EL (cell line): ENCODE measurements at places on chromosomes 2 and 18.

DNA sequence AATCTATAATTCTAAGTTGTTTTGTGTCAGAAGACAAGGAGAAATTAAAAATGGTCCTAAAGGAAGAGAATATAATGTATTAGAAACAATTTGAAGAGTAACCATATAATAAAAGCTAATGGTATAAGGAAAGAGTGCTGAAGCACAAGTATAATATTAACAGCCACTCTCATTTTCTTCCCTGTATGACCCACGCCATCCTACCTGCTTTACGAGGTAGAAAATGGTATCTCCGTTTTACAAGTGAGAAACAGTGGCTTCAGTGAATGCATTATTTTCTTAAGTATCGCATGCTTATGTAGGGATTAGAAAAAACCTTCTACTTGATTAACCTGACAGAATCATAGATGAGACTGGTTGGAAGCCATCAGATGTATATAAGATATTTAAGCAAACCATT lies 266.2 kb downstream of the CCDC102B start:
- no peak for DNase-seq

DNA sequence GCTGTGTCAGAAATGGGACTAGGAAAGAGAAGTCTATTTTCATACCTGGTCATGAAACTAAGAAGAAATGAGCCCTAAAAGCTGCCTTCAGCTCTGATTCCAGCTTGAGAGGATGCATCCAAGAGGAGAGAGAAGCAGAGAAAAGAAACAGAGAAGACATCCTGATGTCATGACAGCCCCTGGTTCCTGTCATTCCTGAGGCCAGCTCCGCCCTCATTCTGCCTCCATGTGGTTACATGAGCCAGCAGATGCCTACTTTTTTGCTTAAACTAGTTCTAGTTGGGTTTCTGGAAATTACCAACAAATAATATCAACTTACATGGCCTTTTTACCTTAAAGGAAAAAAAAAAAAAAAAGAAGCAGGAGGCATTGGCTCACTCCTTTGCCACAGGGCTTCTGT lies 14.1 kb upstream of the ACKR3 start:
- no peak for DNase-seq

- DNase-seq = no peak
Measured at GRCh38 chr2:33709951-33710350, 110.9 kb upstream of the FAM98A start.

GRCh38 chr18:48339692-48340091 lies 69.5 kb downstream of the ZBTB7C start:
- no peak for DNase-seq

DNA sequence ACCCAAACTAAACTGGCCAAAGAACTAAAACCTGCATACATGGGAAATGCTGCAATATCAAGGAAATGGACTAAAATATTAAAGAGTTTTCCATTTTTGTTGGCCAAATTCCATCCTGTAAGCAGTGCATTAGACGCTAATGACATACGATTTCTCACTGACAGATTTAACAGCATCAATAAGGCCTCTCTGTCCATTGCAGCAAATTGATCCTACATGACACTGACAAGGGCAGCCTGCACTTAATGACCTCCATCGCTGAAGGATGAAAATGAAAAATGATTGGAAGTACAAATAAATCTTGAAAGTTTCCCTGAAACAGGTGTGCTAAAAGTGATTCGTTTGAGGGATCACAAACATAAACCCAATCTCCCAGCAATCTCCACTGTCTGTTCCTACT lies 317.6 kb upstream of the KLHL14 start:
- DNase-seq = no peak

DNA sequence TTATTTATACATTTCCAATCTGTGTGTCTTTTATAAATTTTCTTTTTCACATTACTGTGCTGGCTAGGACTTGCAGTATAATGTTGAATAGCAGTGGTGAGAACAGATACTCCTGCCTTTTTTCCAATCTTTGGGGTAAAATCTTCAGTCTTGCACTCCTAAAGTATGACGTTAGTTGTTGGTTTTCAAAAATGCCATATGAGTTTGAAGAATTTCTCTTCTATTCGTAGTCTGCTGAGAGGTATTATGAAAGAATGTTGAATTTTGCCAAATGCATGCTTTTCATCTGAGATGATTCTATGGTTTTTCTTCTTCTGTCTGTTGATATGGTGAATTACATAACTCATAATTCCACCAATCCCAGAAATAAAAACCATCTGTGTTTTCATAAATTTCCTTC lies 335.3 kb upstream of the CHST9 start:
- no peak for DNase-seq

- no peak for DNase-seq
Measured at GRCh38 chr2:181183878-181184542, 203.6 kb downstream of the UBE2E3 start.

GRCh38 chr2:138711812-138712211 lies 68.4 kb downstream of the NXPH2 start:
- no peak for DNase-seq

- DNase-seq = peak; percentile 32
Measured at GRCh38 chr2:26245810-26246209, 1.1 kb downstream of the HADHB start.

DNA sequence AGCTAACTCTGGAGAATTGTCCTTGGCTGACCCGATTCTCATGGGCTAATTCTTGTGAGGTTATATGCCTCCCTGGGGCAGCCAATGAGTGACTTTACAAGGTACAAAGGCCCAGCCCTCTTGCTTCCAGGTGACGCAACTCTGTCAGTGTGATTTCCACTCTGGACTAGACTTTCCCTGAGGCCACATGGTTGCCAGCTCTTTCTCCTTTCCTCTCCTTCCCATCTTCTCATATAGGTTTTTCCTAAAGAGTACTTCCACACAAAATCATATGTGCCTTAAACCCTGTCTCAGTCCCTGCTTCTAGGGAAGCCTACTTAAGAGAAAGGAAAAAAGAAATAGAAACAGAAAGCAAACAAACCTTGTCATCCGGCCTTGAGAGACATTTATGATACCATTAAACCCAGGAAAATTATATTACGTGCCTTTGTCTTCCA lies 226.2 kb upstream of the ZSWIM2 start:
- DNase-seq = peak; percentile 12

- peak; percentile 63 for DNase-seq
Measured at GRCh38 chr2:222561817-222562645, 93.9 kb downstream of the FARSB start.

GRCh38 chr18:55763805-55764204 lies 175.8 kb upstream of the TCF4 start:
- DNase-seq = peak; percentile 21

- peak; percentile 67 for DNase-seq
Measured at GRCh38 chr2:238853721-238854120, 5.8 kb downstream of the TWIST2 start.

- no peak for DNase-seq
Measured at GRCh38 chr2:122867941-122868340, 1112.5 kb downstream of the TSN start.

GRCh38 chr18:2961821-2962220 lies 51.1 kb downstream of the LPIN2 start:
- no peak for DNase-seq

DNA sequence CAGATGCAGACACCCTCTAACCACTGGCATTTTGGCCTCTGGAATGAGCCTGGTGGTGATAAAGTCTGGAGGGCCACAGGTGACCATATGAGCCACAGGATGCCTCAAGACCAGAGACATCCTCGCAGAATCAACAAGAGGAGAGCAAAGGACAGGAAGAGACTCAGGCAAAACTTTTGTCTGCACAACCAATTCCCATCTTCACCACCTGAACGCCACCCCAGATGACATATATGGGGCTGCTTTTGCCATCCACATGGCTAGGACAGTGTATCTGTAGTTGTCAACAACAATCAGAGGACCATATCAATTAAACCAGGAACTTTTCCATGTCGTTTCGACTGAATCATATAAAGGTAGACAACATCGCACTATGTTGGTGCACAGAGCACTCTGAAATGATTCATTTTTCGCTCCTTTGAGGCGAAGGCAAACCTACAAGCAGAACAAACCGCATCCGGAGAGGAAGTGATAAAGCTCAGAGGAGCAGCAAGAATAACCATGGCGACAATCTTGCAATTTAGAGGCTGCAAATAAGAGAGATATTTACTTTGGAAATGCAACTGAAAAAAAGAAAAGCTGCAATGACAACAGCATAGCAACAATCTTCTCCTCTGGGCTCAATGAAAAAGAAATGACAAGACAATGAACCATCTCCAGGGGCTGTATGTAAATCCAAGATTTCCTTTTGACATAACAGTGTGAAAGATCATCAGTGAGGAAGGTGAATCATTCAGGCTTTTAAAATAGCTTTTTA lies 204.5 kb downstream of the ARL4C start:
- DNase-seq = no peak

GRCh38 chr2:189221811-189222467 lies 42.4 kb upstream of the COL5A2 start:
- peak; percentile 73 for DNase-seq

GRCh38 chr2:206028101-206028500 lies 57.9 kb downstream of the INO80D start:
- DNase-seq = no peak

DNA sequence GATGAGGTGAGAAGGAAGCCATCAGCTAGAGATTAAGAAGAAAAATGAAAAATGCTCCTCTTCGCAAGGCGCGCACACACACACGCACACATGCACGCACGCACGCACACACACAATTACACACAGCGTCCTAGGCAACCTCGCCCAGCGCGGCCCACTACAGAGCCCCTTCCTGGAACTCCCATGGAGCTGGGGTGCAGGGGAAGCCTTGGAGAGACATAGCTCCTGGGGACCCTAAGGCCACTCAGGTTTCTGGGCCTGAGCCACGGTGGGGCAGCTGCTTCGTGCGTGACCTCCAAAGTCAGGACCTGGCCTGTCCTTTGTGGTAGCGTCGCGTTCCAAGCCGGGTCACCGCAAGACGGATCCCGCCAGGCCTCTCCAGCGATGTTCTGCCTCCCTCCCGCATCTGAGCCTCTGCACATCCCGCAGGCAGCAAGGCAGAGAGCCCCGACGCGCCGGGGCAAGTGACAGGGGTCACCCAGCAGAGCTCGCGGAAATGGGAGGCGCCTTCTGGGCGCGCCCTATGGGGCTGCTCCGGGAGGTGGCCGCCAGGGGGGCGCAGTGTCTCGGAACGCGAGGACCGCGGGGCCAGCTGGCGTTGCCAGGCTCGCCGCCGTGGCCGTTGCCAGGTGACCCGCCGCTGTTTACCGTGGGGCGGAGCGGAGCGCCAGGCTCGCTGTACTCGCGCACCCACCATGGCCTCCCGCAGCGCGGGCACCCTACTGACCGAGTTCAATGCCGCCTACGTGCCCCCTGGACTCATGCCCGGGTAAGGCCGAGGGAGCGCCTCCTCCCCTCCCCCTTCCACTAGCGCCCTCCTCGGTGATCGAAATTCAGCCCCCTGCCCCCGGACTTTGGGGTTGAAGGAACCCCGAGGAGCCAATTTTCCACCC lies 79.0 kb downstream of the CIB4 start:
- DNase-seq = peak; percentile 38

DNA sequence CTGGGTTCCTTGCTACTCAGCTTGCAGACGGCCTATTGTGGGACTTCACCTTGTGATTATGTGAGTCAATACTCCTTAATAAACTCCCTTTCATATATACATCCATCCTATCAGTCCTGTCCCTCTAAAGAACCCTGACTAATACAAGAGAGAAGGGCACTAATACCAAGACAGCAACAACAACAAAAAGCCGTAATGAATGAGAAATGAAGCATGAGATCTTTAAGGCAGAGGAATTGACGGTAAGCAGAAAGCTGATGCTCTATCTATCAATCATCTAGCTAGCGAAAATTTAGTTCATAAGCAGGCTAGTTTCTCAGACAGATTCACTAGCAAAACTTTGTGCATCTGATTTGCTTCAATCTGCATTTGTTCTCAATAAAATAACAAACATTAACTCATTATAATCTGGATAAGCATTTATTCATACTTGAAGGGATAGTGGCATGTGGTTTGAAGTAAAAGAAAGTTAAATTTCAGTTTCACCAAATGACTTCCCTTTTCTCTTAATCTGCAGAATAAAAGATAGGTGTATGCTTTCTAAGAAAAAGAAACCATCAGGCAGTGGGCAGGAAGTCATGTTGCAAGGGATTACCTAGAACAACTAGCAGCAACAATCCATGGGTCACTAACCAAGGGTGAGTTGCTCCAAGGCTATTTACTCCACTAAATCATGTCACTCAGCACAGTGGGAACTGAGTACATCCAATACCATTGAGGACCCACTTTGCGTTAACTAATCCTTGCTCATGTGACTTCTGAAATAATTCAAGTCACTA lies 376.5 kb downstream of the TMEM182 start:
- DNase-seq = no peak

DNA sequence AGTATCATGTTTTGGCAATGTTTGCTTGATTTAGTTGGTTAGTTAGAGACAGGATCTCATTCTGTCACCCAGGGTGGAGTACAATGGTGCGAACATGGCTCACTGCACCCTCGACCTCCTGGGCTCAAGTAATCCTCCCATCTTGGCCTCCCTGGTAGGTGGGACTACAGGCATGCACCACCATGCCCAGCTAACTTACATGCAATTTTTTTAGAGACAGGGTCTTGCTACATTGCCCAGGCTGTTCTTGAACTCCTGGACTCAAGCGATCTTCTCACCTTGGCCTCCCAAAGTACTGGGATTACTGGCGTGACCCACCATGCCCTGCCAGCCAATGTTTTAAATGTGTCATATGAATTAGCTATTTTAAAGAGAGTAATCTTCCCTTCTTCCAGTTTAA lies 16.3 kb upstream of the CDKL4 start:
- DNase-seq = no peak

DNA sequence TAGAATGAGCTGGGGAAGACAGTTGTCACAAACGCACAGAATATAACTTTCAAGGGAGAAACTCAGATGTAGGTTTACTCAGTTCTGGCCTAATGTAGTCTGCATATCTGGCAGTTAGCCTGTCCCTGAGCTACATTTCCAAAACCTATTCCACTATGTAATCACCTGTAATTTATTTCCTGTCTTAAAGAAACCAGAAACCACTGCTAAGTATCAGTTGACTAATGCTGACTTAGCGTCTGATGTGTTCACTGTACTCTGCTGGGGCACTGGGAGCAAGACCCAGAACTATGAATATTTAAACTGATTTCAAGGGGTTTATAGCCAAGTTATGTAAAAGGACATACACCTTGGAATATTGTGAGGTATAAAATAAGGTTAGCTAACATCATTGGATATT lies 1995.2 kb upstream of the PIK3C3 start:
- DNase-seq = no peak

GRCh38 chr18:71951001-71951400 lies 593.1 kb downstream of the CBLN2 start:
- no peak for DNase-seq

GRCh38 chr18:69365658-69366057 lies 35.0 kb upstream of the DOK6 start:
- no peak for DNase-seq

DNA sequence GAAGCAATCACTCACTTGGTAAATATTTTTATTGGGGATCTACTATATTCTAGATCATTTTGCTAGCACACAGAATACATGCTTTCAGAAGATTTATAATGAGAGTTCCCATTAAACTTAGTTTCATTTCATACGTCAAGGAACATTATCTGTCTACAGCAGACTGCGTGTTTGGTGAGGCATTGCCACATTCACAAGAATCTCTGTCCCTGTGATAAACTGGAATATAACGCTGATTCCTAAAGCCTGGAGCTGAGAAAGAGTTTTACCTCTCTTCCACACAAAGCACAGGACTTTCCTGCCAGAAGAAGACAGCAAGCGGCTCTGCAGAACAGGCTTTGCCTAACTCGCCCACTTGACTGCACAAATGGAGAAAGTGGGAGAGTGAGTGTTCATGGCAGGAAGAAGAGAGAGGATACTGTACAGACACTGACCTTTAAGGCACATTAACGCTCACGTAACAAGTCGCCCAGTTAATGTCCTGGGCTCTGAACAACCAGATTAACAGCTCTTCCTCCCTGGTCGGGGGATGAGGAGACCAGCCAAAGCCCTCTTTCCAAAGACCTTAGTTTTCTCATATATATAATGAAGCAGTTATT lies 356.2 kb downstream of the GPD2 start:
- no peak for DNase-seq
